ENCODE measurements at places on chromosomes 3 and 15. TPM values are rescaled to one million over a fixed set of nuclear protein-coding genes. Genes with fewer than 3 reads are reported as not detected.
A peak's percentile ranks its signal among the peaks of the same experiment; 100 is the strongest.

GRCh38 chr3:180253283-180253682 lies 216.5 kb upstream of the PEX5L start:
- no peak for DNase-seq

DNA sequence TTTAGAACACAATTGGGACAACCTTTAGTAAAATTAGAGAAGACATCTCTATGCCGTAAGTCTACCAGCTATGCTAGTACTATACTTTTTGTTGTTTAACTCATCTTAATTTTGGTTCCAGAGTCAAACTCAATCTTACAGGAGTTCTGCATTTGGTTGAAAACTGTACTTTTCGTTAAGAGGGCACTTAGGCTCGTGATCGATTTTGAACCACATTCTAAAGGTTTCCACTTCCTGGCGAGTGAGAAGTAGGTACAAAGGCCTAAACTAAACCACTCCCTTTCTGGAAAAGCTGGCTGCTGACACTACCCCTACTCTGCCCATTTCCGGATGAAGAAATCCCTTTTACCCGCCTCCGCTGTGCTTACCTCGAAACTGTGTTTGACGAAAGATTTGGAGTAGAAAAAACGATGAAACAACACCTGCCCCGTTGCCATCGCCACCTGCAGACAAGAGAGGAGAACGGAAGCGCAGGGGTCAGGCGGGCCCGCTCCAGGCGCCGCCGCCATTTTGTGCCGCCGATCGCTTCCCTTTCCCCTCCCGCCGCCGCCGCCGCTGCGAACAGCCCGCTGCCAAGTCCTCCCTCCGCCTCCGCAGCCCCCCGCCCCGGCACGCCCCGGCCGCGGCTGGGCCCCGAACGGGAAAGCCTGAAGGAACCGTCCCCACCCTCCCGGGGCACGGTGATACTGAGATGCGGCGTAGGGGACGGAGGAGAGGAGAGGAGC lies 748 bp downstream of the CCNL1 start:
- DNase-seq = peak; percentile 68

DNA sequence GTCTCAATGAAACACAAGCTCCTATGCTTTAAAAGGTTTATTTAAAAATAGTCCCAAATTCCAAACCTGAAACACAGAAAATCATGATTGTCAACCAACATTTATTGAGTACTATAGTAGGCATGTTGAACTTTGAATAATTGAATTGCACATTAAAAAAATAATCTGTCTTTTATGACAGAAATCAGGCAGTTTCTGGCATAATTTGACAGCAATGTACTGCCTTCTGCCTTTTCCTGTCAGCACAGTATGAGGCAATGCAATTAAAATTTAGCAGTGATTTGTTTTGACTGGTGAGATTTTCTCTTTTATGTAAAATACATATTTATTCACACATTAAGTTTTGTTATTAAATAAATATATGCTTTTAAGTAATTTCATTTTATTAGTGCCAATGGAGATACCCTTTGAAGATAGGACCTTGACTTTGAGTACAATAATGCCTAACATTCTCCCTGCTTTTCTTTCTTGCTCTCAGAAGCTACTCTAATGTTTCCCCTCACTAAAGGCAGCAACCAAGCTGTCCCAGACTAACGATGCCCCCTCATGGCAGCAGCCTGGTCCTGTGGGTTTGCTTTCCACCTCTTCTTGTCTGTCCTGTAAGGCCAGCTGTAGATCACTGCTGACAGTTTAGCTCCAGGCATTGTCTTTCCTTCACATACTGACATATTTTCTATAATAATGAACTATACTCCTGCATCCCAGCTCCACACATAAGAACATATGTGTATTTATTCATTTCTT lies 346.7 kb downstream of the IL20RB start:
- no peak for DNase-seq

DNA sequence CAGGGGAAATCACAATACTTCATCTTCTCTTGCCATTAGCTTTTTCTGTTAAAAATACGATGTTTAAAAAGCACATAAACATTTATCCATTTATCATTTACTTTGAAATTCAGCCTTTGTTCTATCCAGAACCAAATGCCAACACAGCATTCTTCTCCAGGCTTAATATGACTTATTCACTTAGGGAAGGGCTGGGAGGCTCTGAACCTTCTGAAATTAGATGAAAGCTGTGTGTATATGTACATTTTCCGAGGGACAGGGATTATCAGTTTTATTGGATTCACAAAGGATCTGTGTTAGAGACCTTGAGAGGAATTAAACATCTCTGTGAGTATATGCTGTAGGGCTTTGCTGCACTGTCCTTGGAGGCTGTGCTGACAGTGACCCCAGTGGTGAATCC lies 210.6 kb upstream of the UBE3A start:
- DNase-seq = no peak

DNA sequence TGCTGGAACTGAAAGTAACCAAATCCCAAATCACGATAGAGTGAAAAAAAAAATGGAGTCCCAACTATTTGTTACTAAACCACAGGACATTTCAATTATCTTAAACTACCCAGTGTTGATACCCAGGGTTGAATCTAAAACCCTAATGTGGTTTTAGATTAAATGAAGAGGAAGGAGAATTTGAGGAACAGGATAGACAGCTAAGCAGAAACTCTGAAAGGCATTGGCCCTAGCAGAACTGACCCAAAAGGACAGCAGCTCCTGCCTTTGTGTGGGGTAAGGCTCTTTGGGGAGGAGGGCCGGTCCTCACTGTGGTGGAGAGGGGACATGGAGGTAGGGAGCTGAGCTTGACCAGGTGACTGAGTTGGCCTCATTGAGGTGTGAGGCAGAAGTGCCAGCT lies 30.7 kb upstream of the SNRK start:
- DNase-seq = no peak

The NR1I2 gene
- 1.4 TPM for polyA plus RNA-seq

The CPN2 gene
- polyA plus RNA-seq = 0.62 TPM

The BUB1B gene
- 38.0 TPM for polyA plus RNA-seq
